ENCODE measurements at places on chromosomes 16 and 17.

GRCh38 chr16:75080205-75081029 is 36.2 kb downstream of the LDHD start:
- no peak for DNase-seq

- DNase-seq: no peak
These were observed 806 bp downstream of the RAD51C start for GRCh38 chr17:58693208-58693607.

- DNase-seq: peak; percentile 60
These were observed at the start of gene TMEM88 for GRCh38 chr17:7854851-7855659. TMEM88 (plus strand) TSS chr17:7855066; CDS start chr17:7855075, 9 bp downstream.

GRCh38 chr17:28370035-28370743 is at the start of gene VTN:
VTN (minus strand) TSS chr17:28370307; CDS start chr17:28370203, 104 bp downstream.
- DNase-seq: peak; percentile 26

- DNase-seq: peak; percentile 28
These were observed 26.3 kb downstream of the VPS53 start for GRCh38 chr17:688100-688989.

DNA sequence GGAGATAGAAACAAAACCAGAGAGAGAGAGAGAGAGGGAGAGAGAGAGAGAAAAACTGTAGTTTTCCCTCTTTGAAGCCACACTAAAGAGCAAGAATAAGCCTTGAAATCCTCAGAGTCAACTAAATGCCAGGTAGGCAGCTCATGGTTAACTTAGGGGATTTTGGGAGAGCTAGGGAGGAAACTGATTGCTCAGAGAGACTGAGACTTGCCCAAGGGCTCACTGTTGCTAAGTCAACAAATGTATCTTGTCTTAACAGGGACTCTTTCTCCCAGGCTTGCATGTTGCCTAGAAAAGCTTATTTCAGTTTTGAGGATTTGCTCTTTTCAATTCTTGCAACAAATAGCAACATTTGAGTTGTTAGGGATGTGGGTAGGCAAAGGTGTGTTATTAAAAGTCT is 4.5 kb upstream of the SLC5A11 start:
- DNase-seq: no peak

- DNase-seq: no peak
These were observed 151.7 kb downstream of the CNTNAP4 start for GRCh38 chr16:76428858-76429257.

DNA sequence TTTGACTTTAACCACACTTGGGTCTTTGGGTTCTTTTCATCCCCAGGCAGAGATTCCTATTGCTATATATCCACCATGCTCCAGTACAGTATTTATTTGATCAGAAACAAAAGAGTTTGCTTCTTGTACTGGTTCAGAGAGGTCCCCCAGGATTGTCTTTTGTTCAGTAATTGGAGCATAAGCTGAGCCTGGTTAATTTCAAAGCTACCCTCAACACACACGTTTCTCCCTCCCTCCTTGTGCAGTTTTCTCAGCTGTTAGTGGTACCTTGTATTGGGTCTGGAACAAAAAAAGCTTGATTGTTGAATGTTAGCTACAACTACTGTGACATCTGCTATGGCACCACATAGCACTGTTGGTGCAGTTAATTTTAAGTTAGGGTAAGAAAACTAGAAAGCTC is 50.0 kb downstream of the NUP93 start:
- no peak for DNase-seq

- peak; percentile 70 for DNase-seq
These were observed 14.5 kb downstream of the C17orf100 start for GRCh38 chr17:6666077-6666521.

GRCh38 chr16:83882163-83882885 is 16.6 kb upstream of the MLYCD start:
- no peak for DNase-seq
